ENCODE measurements at places on chromosomes 1 and 21.

DNA sequence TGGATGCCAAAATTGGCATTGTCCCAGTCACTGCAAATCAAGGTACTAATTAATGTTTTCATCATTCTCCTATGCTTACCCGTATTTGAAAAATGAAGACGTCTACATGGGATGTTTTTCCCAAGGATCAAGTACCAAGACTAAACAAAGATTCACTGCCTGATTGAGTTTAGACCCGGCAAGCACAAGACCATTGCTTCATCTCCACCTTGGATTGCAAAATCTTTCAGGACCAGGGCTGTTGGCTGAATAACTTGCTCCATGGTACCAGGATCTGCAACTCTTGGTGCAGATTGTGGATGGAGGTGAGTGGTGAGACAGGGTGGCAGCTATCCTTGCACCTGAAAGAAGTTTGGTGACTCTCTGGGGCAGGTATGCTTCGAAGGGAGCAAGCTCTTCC, 122.5 kb upstream of the ETS2 start:
- peak; percentile 8 for DNase-seq

DNA sequence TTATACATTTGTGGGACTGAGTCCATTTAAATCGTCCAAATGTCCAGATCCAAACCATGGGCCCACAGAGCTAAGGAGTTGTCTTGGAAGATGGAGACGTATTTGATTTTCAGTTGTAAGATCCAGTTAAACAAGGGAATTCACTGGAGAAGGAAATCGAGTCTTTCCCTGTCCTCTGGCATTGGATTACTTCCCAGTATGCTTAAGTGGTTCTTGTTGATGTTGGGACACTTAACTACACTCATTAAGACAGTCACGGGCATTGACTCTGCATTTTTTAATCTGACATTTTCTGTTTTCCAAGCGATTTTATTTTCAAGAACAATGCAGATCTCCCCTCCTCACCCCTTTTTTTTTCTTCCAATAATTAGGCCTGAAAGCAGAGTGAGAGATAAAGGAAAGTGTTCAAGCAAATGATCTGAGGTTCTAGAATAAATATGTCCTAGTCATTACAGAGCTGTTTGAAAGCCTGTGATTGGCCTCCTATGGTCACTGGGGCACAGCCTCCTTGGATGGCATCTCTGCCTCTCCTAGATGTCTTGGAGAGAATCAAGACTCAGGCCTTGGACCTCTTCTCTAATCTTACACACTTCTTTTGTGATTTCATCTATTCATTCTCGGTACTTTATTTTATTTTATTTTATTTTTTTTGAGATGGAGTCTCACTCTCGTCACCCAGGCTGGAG, 48.9 kb downstream of the CD247 start:
- DNase-seq, result no peak

GRCh38 chr1:4794020-4794780, 139.8 kb downstream of the AJAP1 start:
- no peak for DNase-seq

- DNase-seq, result peak; percentile 83
Measured at GRCh38 chr1:63674238-63674864, 81.1 kb downstream of the PGM1 start.

DNA sequence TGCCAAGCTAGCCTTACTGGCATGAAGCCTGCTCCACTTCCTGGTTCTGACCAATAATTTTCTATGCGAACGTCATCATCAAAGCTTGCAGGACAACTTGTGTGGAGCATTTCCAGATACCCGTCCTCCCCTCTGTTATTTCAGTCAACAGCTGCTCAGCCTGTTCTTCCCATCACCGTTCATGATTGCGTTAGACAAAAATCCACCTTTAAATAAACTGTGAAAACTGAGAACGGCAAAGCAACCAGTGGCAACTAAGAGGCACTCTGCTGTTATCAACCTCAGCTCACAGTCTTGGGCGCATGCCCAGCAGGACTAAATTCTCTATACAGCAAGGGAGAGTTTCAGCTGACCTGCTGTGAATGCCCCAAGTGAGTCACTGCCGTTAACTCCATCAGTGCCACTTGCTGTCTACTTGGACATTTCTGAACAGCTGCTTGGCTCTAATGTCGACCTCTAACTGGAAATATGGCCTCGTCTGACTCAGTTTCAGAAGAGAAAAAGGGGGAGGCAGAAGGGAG, 207.4 kb upstream of the RUNX1 start:
- DNase-seq, result peak; percentile 99

- peak; percentile 67 for DNase-seq
Measured at GRCh38 chr1:22976461-22977243, 4.0 kb upstream of the LACTBL1 start.

DNA sequence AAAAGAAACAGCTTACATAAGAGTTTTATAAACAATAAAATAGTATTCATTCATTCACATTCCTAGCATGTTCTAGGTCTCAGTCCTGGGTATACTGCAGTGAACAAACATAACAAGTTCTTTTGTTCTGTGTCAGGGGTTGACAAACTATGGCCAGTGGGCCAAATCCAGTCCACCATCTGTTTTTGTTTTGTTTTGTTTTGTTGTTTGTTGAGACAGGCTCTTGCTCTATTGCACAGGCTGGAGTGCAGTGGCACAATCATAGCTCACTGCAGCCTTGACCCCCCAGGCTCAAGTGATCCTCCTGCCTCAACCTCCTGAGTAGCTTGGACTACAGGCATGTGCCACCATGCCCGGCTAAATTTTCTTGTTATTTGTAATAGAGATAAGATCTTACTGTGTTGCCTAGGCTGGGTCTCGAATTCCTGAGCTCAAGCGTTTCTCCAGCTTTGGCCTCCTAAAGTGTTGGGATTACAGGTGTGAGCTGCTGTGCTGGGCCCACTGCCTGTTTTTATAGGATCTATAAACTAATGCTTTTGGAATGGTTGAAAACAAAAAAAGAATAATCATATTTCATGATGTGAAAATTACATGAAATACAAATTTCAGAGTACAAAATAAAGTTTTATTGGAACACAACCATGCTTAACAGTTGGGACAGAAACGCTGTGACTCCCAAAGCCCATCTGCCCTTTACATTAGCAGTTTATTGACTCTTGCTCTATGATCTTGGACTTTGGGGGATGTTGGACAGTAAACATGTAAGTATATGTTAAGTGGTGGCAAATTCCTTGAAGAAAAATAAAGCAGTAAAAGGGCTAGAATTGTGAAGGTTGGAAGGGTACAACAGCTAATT, 17.9 kb downstream of the CAPZA1 start:
- DNase-seq, result no peak

DNA sequence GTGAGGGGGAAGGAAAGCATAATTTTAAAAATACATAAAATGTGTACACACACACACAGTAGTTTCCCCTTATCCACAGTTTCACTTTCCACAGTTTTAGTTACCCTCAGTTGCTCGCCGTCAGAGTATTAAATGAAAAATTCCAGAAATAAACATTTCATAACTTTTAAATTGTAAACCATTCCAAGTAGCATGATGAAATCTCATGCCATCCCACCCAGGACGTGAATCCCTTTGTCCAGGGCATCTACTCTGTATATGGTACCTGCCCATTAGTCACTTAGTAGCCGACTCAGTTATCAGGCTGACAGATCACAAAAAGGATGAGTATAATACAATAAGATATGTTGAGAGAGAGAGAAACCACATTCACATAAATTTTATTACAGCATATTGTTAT, 36.2 kb downstream of the EPS15 start:
- DNase-seq, result no peak

- DNase-seq, result no peak
Measured at GRCh38 chr1:76862447-76862846, 4.8 kb upstream of the ST6GALNAC5 start.

DNA sequence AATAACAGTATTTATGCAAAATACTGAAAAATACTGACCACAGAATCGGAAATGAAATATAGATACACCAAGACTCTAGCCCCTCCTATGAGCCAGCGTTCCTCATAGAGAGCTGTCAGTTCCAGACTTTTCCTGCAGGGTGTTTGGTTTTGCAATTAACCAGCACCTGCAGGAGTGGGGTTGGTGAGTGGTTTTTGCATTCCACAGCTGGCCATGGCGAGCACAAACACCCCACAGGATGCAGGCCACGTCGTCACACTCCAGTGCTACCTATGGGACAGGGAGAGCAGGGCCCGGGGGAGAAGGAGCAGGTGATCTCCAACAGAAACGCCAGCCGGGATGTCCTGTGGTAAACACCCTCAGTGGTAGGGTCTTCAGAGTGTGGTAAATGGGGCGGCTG, 94.1 kb downstream of the ERG start:
- no peak for DNase-seq

DNA sequence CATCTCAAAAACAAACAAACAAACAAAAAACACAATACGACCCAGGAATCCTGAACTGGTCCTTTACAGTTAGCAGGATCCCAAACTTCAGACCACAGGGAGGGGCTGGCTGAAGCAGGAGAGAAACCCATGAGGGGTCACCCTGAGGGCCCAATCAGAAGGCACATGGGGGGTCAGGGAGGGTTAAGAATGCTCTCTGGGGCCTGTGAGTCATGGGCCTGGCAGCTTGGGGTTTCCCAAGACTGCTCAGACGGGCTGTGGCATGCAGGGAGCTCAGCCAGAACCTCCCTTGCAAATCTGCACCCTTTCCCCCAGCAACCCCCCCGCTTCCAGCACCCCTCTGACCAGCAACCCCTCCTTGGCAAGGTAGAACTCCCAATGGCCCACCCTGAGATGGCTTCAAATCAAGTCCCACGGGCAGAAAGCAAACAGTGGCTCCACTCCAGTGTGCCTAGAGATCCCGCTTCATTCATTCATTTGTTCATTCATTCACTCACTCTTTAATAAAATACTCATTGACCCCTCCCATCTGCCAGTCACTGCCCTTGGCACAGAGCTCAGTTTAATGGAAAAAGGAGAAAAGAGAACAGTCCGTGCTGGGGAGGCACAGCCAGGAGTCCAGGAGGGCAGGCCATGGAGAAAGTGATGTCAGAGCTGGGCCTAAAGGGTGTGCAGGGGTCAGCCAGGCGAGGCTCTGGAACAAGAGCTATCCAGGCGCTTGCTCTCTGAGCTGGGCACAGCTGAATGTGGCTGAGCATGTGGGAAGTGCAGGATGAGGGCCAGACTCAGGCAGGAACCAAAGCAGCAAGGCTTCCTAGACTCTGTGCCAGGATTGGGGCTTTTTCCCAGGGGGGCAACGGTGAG, 8.2 kb downstream of the UQCRHL start:
- peak; percentile 100 for DNase-seq

DNA sequence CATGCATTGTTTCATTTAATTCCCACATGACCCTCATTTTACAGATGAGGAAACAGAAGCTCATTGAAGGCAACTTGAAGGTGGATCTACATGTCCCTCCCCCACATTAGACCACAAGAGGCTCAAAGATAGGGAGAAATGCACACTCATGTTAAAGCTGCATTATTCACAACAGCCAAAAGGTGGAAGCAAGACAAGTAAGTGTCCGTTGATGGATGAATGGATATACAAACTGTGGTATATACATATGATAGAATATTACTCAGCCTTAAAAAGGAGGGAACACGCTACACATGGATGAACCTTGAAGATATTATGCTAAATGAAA, 149.7 kb upstream of the JUN start:
- no peak for DNase-seq

DNA sequence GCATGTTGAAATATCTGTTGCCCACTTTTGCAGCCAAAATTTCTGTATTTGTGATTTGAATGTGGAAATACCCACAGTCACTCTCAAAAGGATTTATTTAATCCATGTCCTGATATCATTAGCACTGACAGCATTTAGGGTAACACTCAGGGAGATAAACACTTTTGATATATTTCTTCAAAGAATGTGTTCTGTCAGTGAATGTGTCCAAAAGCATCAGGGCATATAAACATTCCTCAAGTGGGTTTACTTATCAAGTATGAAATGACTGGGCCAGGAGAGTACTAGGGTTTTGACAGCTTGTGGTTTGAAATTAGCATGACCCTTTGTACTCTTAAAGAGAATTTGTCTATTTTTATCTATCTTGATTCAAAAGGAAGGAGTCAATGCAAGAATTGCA, 1302.1 kb upstream of the ADGRL2 start:
- peak; percentile 71 for DNase-seq

DNA sequence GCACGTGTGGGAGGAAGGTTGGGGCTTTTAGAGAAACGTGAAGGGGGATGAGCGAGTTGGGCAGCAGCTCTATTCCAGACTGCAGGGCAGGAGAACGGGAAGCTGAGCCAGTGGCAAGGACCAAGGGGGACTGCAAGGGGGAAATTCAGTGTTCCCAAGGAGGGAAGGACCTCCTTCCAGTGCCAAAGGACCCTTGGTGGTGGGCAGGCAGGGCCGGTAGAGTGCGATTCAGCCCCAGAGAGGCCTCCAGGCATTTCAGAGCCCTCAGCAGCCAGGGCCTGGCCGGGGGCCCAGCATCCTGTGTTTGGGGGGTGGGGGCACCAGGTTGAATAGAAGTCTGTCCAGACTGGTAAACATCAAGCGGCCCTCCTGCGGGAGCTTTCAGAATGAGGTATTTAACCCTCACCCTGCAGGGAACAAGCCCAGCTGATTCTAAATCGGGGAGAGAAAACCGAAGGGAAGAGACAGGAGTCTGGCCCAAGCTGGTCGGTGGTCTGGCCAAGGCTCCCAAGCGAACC, 2.3 kb downstream of the COL9A2 start:
- DNase-seq, result no peak

DNA sequence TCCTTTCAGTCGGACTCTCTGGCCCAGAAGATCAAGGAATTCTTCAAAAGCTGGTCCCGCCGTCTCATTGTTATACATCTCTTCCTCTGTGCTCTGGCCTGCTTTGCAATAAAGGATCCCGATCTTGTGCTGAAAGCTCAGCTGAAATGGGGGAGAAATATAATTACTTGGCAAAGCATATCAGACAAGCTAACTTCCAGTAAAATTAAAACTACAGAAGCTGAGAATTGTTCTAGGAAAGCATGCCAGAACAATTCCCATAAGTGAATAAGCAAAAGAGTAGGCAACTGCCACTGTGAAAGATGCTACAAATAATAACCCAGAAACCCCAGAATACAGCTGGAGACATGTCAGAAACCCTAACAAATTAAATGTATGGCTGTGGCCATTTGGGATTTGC, 146.1 kb downstream of the SIPA1L2 start:
- DNase-seq, result no peak

DNA sequence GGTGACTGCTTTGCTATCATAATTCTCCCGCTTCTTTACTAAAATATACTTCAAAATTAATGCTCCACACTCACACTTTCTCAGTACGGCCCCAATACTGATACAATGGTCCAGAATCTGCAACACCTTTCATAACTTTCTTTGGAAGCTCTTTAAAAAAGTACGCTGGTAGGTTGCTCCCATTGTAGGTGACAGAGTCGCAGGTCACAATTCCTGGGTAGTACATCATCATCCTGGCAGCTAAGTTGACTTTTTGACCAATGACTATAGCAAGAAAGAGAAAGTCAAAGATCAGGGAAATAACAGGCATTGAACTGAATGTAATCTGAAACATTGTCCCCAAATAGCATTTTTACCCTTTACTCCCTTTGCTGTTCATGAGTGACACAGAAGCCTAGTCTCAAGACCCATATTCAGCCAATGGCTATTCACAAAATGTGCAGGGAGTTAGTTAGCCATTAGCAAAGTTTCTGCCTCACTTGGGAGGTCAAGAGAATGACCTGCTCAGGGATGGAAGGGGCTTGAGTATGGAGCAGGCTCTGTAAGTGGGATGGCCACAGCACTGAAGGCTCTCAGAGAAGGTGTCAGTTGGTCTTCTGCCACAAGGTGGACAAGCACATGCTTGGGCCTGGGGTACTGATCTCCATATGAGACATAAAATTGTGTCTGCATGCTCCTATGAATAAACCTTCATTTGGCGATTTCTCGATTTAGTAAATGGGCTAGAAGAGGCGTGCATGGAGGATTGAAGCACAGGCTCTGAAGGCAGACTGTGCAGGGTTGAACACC, 35.4 kb downstream of the ADCY10 start:
- DNase-seq, result no peak

GRCh38 chr21:43916691-43917514, 51.9 kb downstream of the AGPAT3 start:
- no peak for DNase-seq

All from NCI-H226 (cell line).